ENCODE measurements at places on chromosomes 2 and 18.

DNA sequence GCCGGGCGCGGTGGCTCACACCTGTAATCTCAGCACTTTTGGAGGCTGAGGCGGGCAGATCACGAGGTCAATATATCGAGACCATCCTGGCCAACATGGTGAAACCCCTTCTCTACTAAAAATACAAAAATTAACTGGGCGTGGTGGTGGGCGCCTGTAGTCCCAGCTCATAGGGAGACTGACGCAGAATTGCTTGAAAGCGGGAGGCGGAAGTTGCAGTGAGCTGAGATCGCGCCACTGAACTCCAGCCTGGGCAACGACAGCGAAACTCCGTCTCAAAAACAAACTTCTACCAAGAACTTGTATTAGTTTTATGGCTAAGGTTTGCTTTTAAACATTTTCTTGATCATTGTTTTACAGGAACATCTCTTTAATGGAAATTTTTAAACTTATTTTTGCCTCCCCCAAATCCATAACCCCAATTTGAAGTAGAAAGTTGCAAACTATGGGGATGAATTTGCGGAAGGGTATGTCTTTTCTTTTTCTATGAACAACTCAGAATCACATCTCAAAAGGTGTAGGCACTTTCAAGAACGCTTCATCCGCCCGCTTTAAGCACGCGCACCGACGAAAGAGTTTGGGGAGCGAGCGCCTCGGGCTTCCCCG is 46.8 kb upstream of the PTMA start:
- no peak for DNase-seq

DNA sequence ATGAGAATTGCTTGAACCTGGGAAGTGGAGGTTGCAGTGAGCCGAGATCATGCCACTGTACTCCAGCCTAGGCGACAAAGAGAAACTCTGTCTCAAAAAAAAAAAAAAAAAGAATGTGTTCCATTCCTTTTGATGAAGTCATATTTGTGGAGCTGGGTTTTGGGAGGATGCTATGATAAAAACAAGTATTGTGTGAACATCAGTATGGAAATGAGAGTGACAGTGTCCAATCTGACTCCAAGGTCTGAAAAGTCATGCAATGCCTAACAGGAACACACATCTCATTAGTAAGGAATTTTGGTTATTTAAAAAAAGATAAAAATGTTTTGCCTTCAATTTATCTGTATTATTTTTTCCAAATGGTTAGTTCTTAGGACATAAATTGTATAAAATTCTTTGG is 11.8 kb downstream of the GCFC2 start:
- no peak for DNase-seq

DNA sequence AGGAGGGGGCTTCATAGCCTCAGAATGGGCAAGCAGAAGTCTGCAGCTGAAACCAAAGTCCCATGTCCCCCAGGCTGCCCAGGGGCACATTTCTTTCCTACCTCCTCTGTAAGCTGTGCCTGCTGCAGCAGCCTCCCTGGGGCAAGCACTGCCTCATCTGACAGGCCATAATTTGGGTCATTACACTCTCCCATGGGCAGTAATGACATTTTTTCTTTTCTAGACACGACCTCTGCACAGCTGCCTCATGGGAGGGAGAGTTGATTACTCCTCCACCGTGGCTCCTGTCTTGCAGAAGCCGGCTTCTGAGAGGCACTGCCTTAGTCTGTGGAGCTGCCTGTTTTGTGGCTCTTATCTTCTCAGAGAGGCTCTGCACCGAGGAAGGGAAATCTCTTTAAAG is 268.9 kb downstream of the TDRD15 start:
- no peak for DNase-seq

GRCh38 chr2:175576875-175577274 is 395.4 kb upstream of the ATP5MC3 start:
- no peak for DNase-seq

GRCh38 chr2:74597410-74597809 is 42.9 kb downstream of the DOK1 start:
- DNase-seq, result no peak

DNA sequence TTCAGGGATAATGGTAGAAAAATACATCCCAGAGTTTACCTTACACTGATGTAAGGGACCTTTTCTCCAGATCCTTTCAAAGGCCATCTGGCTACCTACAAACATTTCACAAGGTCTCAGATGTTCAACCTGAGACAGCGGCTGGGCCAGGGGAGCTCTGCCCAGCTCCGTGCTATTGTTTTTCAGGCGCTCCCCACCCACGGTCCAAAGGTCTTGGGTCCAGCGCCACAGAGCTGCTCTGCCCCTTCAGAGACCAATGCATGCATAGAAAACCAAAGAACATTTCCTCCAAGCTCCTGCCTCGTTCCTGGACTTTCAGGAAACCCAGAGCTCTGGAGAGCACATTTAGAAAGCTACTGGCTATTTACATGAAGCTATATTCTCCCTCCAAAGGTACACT is 40.3 kb downstream of the COPS8 start:
- DNase-seq, result no peak

GRCh38 chr2:42243297-42243696 is 74.1 kb downstream of the EML4 start:
- no peak for DNase-seq

DNA sequence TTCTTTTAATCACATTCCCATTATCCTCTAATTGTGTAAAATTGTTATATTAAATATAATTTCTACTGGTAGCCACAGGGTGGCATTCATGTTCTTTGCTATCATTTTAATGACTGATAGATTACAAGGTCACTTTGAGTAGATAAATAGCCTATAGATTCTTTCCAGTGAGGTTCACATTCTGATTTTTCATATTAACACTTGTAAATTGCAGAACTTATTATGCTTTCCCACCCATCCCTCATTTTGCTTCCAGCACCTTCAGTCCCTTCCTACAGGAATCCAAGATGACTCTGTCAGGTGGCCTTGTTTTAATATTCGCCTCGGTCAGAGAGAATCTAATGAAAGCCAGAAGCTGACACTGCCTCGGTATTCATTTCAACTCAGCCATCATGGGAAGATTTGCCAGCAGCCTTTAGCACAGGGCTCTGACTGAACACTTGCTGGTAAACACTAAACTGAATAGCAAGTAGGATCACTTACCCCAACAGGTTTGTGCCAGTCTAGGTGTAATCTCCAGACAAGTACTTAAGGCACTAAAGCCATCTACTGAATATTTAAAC is 101.2 kb upstream of the FSHR start:
- DNase-seq, result no peak

GRCh38 chr2:189609853-189610252 is 29.3 kb upstream of the SLC40A1 start:
- no peak for DNase-seq

All from WERI-Rb-1 (cell line).